ENCODE measurements at places on chromosomes 4 and X.

- no peak for DNase-seq
These were observed 38.9 kb downstream of the ANXA10 start for GRCh38 chr4:168131196-168131595.

DNA sequence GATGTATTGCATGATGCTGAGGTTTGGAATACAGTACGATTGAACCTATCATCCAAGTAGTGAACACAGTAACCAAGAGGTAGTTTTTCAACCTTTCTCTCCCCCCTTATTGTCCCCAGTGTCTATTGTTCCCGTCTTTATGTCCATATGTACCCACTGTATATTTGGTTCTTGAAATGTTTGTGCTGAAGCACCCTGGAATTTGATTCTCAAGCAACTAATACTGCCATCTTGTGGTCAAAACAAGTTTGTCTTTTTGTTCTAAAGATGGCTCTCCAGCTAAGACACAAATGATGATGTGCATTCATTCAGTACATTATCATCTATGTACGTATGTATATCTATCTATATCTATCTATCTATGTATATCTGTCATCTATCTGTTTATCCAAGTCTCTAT lies 33.5 kb upstream of the DCX start:
- DNase-seq: peak; percentile 60

DNA sequence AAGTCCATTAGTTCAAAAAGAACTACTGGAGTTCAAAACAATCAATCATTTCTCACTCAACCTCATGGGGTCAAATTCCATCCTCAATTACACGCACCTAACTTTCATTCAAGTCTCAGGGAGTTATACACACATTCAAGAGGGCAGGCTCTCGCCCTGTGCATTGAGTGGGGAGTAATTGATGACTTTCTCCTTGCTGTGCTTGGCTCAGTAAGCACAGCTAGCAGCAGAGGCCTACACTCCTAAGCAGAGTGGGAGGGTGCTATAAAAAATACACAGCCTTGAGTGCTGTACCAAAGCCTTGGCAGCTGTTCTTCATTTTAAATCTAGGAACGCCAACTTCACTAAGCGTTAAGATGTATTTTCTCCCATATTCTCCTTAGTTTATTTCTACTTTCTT lies 958.3 kb upstream of the ADGRL3 start:
- DNase-seq: no peak

DNA sequence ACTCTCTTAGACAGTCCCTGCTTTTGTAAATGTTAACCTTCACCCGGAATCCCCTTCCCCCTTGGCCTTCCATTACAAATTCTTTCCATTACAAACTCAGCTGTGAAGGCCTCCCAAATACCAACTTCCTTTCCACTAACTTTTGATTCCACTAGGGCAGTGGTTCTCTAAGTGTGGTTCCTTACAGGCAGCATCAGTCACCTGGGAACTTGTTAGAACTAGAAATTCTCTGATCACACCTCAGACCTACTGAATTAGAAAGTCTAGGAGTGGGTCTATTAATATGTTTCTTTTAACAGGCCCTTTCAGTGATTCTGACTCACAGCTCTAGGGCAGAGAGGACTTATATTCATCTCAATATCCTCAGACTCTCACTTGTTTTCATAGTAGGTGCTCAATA lies 19.0 kb upstream of the MRPL1 start:
- DNase-seq: peak; percentile 13

DNA sequence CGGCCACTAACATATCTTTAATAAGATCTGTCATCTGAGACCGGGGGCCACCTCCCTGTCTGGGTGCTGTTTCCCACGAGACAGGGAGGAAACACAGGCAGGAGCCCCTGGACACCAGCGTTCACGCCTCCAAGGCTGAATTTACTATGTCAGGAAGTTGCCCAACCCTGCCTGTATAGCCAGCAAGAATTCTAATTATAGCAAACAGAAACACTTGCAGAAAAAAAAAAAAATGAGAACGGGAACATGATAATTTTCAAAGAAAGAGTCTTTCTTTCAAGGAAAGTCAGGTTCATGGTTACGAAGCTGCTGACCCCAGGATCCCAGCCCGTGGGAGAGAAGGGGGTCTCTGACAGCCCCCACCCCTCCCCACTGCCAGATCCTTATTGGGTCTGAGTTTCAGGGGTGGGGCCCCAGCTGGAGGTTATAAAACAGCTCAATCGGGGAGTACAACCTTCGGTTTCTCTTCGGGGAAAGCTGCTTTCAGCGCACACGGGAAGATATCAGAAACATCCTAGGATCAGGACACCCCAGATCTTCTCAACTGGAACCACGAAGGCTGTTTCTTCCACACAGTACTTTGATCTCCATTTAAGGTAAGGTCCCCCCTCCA lies at the start of gene IL3RA:
Gene IL3RA, plus strand, starts transcription at position 455 of the 613 bp plus-strand sequence. CDS start 4,981 bp downstream, outside the sequence.
- DNase-seq: peak; percentile 79

GRCh38 chrX:112997991-112998390 lies 157.4 kb upstream of the AMOT start:
- no peak for DNase-seq

DNA sequence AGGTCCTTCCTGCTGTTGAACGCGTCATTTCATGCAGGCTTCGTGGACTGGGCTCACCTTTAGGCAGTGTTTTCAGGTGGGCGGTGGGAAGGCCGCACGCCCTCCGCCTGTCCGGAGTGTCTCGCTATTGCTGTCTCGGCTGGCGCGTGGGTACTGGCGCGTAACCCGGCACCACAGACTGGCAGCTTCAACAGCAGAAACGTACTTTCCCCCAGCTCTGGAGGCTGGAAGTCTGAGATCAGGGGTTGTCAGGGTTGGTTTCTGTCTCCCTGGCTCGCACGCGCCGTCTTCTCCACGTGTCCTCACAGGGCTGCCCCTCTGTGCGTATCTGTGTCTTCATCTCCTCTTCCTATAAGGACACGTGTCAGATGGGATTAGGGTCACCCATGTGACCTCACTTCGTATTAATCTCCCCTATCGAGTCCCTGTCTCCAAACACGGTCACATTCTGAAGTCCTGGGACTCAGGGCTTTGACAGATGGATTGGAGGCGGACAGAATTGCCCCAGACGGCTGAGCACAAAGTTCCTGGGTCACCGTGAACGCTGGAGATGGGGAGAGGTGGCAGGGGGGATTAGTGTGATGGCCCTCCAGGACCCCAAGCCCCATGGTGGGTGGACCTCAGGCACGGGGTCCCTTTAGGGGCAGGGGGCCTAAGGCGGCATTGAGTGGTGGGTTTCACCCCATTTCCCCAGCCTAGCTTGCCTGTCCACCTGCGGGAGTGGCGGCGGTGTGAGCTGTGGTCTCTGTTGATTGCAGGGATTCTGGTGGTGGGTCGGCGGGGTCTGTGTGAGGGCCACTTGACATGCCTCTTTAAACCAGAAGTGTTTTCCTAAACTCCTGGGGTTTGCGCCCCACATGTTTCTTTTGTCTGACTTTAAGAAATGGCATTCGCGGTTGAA lies 83.4 kb upstream of the LRPAP1 start:
- DNase-seq: no peak

DNA sequence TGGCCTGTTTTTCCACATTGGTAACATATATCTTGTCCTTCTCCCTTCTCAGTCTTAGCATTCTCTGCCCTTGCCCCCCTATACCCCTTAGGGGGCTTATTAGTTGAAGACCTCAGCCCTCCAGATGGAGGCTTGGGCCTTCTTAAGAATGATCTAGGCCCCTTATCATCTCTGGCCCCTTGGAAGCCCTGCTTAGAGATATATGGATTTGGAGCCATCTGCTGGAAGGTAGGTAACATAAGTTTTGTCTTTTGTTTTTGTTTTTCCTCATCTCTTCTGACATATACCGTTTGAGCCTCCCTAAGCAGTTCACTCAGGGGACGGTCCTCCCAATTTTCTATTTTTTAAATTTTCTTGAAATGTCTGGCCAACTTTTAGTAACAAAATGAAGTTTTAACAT lies 48.3 kb upstream of the NAP1L2 start:
- DNase-seq: peak; percentile 19

DNA sequence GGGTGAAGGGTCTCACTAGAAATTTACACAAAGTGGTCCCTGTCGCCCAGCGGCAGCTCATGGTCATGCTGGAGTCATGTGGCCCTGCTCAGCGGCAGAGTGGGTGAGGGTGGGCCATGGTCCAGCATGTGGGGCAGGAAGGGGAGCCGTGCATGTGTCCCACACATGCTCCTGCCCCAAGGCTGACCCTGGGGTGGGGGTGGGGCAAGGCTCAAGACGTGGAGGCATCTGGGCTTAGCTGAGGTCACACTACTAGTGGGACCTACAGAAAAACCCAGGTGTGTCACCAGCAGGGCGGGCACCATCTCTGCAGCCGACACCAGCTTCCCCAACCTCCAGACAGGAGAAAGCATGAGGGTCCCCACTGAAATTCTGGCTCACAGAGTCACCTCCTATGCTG lies 42.4 kb downstream of the EVC start:
- DNase-seq: no peak

DNA sequence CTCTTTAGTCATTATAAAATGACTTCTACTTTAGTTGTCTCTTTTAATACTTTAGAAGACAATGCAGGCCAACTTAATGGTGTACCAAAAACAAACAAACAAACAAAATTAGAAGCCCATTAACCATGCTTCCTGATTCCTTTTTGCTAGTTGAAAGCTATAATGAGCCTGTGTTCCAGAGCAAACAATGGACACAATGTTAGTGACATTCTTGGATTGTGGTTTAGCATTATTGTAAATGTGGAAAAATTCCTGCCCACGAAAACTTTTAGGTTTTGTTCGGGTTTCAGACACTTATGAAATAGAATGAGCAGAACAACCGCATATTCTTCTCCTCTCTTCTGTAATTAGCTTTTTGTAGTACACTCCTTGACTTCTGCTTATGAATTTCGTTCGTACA lies 1682.7 kb upstream of the PCDH7 start:
- DNase-seq: no peak

DNA sequence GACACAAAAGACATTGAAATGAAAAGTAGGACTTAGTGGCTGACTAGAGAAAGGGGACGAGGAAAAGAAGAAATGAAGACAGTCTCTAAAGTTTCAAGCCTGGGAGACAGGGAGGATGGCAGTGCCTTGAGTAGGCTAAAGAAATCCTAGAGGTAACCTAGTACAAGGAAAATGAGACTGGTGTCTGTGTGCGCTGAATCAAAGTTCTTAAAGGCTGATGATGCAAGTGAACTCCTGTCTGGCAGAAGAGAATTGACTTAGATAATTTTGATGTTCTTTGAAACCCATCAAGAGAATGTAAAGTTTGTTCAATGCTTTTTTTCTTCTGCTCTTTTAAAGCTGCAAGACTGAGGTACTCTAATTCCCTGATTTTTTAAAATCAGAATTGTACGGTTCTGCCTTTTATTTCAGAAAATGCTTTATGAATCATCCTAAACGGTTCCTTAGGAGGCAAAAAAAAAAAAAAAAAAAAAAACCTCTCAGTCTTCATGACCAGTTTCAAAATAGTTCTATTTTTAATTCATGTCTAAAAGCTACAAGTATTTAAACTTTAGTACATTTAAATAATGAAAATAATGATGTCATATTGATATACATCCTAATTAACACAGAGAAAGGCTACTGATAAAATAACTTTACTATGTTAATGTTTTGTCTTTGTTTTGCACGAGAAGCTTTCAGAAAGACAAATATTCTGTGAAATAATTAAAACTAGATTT lies 189.8 kb downstream of the PPP3CA start:
- DNase-seq: no peak

- no peak for DNase-seq
These were observed 111.9 kb downstream of the SLC10A6 start for GRCh38 chr4:86737244-86737643.

GRCh38 chr4:2805712-2806389 lies 13.0 kb downstream of the SH3BP2 start:
- no peak for DNase-seq

DNA sequence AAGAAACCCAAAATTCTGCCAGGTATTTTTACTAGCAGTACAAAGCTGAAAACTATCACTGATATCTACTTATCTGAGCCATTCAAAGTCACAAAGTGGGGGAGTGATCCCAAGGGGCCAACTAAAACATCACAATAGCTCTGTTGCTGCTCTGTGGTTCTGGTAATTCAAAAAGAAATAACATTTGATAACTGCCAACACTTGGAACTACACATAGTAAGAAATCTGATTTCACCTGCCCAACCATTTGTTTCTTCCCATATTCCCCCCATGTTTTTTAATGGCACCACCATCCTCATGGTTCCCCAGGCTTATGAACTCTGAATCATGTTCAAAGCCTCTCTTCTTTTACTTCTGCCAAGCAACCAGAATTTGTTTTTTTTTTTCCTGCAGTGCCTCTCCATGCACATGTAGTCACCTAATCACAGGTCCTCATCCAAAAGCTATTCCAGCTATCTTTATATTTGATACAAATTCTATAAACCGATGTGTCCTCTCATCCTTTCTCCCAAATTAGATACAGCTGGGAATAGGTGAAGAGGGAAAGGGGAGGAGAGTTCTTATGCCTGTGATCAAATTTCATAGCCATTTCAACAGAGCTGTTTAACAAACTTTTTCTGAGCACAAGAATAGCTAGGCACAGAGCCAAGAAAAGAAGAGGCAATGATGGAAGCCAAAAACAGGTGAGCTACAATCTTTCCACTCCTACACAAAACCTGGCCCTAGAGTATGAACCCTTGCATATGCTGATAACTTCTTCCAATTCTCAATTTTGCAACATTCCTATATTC lies 7.7 kb downstream of the AMMECR1 start:
- DNase-seq: no peak

- DNase-seq: peak; percentile 7
These were observed 1.9 kb upstream of the EIF1AX start for GRCh38 chrX:20143561-20143960.

GRCh38 chr4:54165011-54165410 lies 64.1 kb upstream of the PDGFRA start:
- no peak for DNase-seq

DNA sequence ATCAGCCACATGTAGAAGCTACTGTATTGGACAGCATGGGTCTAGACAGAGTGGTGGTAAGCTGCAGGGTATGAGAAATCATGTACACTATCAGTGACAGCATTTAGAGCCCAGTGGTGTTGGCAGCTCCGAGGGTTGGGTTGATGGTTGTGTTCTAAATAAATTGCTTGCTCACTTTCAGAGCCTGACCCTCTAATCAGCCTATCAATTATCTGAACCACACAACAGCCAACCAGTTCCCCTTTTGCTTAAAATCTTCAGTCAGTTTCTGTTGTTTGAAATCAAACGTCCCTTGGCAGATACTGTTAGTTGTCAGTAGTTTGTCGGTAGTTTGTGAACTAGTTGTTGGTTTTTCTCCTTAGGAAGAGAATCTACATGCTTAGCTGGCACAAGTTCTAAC lies 99.8 kb upstream of the RAI2 start:
- DNase-seq: peak; percentile 54

DNA sequence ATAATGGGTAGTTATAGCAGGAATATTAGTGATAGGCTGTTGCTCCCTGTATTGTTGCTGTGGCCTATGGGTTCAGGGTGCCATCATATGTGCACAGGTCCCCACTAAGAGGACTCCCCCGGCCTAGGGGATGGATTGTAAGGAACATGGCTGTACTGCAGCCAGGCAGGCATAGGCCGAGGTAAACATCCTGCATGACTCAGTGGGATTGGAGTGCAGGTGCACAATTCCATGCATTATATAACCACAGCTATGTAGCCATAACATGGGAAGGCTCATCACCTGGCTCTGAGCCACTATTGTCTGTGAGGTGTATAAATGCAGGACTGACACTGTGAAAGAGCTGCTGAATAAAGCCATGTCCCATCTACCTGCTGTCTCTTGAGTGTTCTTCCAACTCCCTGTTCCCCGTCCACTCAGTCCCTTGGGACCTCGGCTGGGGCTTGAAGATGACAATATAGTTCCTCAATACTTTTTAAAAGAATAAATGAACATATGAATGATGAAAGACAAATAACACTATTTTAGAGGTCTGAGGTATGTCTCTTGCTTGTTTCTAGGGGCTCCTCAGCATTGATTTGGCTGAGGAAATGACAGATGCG lies 425.2 kb downstream of the IDS start:
- DNase-seq: no peak
